ENCODE measurements at places on chromosomes 5 and 9. TPM values are rescaled to one million over a fixed set of nuclear protein-coding genes. Genes with fewer than 3 reads are reported as not detected.

DNA sequence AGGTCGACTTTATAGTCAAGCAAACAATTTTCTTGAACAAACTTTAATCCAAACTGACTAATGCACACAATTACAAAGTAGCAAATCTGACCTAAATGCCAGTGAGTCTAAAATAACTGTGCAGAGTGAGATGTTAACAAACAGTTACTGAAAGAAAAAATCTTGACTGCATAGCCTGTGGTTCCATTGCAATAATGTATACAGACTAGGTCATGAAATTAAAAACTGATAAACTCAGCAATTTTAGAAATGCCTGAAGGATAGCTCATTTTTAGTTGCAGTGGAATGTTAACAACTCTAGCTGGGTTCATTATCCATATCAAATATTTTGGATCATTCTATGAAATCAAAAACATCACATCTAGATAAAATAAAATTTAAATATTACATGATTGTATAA is 73.4 kb upstream of the CDH12 start:
- DNase-seq: no peak

- no peak for DNase-seq
Measured at GRCh38 chr9:91907484-91908292, 42.3 kb downstream of the ROR2 start.

GRCh38 chr5:160496334-160496733 is 74.7 kb downstream of the PTTG1 start:
- no peak for DNase-seq

- no peak for DNase-seq
Measured at GRCh38 chr9:81557452-81558090, 131.8 kb downstream of the TLE1 start.

Gene KCNV2
- not detected for total RNA-seq

DNA sequence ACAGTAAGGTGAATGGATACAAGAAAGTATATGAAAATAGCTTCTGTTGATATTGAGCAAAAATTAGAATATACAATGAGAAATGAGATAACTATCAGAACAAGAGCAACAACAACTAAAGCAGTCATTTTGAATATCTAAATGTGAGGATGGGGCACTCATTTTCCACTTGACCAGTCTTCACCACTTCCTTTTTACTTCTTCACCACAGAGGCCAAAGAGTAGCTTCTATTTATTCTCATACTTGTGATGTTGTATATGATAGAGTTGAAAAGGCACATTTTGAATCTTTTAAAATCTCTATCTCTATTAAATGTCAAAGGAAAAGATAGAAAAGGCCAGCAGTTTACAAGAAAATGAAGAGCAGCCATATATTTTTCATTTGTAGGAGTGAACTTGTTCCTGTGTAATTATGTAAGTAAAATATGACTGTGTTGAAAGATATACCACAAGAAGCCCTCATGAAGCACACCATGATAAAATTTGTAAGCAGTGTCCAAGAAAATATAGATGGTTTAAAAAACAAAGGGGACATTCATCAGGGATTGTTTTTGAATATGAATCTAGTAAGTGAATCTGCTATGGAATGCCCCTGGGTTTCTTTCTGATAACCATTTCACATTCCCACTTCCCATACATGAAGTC is 39.2 kb downstream of the ADAMTS19 start:
- no peak for DNase-seq

GRCh38 chr5:118791926-118792734 is 196.2 kb downstream of the DTWD2 start:
- no peak for DNase-seq

Gene GRXCR2
- total RNA-seq: not detected

- no peak for DNase-seq
Measured at GRCh38 chr5:89850513-89850865, 559.1 kb downstream of the CETN3 start.

DNA sequence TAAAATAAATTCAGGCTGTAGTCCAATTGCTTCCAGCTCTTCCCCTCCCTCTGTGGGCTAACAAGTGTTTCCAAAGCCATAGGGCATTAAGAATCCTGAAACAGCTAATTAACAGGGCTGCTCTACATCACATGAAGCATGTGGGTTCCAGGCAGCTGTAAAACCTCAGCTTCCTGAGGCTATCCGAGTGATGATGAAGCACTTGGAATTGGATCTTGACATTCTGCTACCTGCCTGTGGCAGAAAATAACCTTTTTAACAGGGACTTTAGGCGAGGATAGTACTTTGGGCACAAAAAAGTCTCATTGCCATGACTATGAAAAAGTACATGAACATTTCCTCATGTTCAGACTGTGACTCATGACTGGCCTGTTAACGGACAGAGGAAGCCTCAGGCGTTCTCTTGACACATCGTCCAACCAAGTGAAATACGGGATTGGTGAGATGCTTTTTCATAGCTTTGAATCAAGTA is 107.2 kb downstream of the PDE4D start:
- no peak for DNase-seq

DNA sequence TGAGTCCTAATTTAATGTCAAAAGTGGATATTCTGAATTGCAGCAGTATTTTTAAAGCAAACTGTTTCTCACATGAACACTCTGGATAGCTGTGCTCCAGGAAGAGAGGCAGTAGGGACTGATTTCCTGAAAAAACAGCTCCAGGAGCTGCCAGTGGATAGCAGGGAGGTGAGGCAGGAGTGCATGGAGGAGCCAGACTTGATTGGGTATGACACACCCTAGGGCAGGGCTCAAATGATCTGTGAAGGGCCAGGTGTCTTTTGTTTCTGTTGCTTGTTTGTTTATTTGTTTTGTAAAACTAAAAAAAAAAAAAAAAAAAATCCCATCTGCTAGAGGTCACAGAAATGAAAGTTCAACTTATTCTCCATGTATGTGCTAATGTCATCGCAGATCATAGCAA is 83.4 kb downstream of the ADRB2 start:
- DNase-seq: no peak
